ENCODE measurements at places on chromosomes 11 and 22.

GRCh38 chr11:46264976-46265375 lies 12.5 kb upstream of the CREB3L1 start:
- H3K36me3 ChIP-seq: peaks cover 4% of the 10 kb centered on the region
- H3K27me3 ChIP-seq: peaks cover 29% of the 10 kb centered on the region
- no peak overlapping the region for H3K27ac ChIP-seq
- H3K4me3 ChIP-seq: no peak overlapping the region
- DNase-seq: no peak

GRCh38 chr11:16421826-16422225 lies 65.5 kb upstream of the SOX6 start:
- H3K27ac ChIP-seq: no peak overlapping the region
- no peak overlapping the region for H3K4me3 ChIP-seq
- no peaks in the 10 kb centered on the region for H3K4me1 ChIP-seq
- no peak for DNase-seq

GRCh38 chr22:22098457-22099193 lies 116.0 kb upstream of the TOP3B start:
- H3K27ac ChIP-seq: no peak overlapping the region
- peaks cover 2% of the 10 kb centered on the region for H3K4me1 ChIP-seq
- no peak for DNase-seq
- H3K27me3 ChIP-seq: peaks cover 53% of the 10 kb centered on the region
- H3K4me3 ChIP-seq: no peak overlapping the region
- peaks cover 4% of the 10 kb centered on the region for H3K36me3 ChIP-seq

GRCh38 chr11:114080219-114080618 lies 20.7 kb downstream of the ZBTB16 start:
- peak overlapping the region; percentile 45 for H3K4me3 ChIP-seq
- peak overlapping the region; percentile 99 for H3K27ac ChIP-seq

DNA sequence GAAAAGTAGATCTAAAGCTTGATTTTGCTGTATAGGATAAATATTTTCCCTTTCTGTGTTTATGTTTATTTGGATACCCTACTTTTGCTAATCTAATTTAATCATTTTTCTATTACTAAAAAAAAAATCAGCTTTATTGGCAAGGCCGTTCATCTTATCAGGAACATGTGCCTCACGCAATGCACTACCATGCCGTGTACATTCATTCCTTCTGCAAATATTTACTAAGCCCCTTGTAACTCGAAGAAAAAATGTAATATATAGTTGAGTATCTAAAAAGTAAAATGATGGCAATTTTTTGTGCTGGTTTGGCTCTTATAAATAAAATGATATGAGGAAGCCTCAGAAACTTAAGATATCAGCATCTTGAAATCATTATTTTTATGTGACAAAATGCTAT lies 8.9 kb downstream of the UVRAG start:
- no peak overlapping the region for H3K4me3 ChIP-seq
- H3K36me3 ChIP-seq: no peaks in the 10 kb centered on the region
- peaks cover 33% of the 10 kb centered on the region for H3K4me1 ChIP-seq
- no peaks in the 10 kb centered on the region for H3K27me3 ChIP-seq
